Glomerular endothelial cell (primary cell): ENCODE measurements at places on chromosomes 7 and 10.

DNA sequence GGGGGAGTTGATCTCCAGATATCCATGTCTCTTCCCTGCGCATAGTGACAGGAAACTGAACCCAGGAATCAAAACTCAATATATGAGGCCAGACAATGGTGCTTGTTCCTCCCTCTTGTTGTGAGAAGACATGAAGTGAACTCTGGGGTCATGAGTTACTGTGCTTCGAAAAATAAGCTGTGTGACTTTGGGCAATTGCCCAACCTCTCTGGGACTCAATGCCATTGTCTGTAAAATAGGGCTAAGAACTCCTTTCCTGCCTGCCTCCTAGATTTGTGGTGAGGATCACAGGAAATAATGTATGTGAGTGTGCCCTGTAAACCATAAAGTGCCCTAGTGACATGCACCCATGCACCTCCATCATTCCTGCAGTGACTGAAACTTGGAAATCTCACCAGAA lies 48.4 kb downstream of the SYPL1 start:
- DNase-seq: no peak

- no peak for DNase-seq
These were observed 49.9 kb downstream of the TRIM24 start for GRCh38 chr7:138510003-138510402.

DNA sequence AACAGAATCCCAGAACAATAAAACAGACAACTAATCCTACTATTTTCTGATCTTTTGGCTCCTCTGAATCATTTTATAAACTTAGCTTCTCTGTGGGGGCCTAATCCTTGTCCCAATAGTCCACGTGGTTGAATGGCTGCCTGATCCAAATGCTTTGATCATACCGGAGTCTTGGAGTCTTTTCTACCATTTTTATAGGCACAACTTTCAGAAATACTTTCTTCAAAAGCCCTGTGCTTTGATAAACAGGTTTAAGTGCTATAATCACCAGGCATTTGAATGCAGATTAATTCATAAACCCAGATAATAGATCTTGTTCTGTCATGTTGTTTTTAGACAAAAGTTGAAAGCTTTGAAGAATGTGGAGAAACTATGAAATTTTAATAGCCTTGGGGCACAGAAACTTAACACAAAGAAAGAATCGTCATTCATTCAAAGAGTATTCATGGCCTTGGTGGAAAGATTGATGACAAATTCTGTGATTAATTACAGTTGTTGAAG lies 163.7 kb downstream of the AHR start:
- DNase-seq: no peak

DNA sequence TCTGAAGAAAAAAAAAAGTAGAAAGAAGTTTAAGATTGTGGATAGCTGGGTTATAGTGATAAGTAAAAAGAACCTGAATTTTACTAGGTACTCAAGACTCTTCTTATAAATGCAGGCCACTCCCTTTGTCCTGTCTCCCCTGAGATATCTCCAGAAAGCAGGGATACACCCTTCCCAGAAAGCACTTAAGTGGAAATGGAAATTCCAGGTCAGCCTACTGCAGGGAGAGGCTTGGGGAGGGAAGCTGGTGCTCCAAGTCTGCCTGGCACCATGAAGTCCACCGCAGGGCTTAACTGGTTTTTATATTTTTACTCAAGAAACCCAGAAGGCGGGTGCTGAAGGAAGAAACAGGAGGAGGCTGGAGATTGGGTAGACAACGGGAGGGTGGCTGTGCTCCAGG lies 162.3 kb downstream of the INHBA start:
- DNase-seq: no peak

- no peak for DNase-seq
These were observed 190.9 kb downstream of the DNAJB6 start for GRCh38 chr7:157527686-157528085.

DNA sequence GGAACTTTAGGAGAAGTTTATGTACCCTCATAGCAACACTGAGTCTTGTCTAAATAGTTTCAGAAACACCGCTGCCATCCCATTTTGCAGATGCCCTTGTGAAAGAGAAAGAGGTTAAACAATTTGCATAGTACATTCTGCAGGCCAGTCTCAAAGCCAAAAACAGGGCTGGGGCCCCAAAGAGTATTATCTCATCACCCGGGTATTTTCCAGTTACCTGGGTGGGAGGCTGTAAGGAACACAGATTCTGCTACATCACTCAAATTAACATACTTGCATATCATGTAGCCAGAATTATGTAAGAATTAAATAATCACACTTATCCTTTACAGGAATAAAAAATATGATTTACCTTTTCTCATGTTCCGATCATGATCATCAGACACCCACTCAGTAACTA lies 3.1 kb upstream of the FAM171A1 start:
- no peak for DNase-seq

GRCh38 chr7:74138945-74139843 lies 35.0 kb upstream of the EIF4H start:
- no peak for DNase-seq

DNA sequence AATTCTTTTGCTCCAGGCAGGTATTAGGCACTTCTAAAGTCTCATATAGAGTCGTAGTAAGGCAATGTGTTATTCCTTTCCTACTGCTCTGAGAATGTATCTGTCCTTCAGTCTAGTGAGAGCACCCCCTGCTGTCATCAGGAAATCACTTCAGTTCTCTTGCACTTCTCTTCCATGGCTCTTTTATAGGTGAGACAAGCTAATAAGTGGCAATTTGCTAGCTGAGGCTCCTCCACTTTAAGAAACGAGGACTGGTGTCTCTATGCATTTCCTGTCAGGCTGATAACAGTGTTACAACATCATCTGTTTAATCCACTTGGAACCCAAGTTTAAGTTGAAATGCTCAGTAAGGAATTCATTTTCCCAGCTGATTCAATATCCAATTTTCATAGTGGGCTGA lies 350.6 kb downstream of the TFEC start:
- peak; percentile 12 for DNase-seq

- no peak for DNase-seq
These were observed 14.6 kb downstream of the PALS2 start for GRCh38 chr7:24587853-24588252.

- no peak for DNase-seq
These were observed 164.2 kb downstream of the NXPH1 start for GRCh38 chr7:8597565-8597964.

DNA sequence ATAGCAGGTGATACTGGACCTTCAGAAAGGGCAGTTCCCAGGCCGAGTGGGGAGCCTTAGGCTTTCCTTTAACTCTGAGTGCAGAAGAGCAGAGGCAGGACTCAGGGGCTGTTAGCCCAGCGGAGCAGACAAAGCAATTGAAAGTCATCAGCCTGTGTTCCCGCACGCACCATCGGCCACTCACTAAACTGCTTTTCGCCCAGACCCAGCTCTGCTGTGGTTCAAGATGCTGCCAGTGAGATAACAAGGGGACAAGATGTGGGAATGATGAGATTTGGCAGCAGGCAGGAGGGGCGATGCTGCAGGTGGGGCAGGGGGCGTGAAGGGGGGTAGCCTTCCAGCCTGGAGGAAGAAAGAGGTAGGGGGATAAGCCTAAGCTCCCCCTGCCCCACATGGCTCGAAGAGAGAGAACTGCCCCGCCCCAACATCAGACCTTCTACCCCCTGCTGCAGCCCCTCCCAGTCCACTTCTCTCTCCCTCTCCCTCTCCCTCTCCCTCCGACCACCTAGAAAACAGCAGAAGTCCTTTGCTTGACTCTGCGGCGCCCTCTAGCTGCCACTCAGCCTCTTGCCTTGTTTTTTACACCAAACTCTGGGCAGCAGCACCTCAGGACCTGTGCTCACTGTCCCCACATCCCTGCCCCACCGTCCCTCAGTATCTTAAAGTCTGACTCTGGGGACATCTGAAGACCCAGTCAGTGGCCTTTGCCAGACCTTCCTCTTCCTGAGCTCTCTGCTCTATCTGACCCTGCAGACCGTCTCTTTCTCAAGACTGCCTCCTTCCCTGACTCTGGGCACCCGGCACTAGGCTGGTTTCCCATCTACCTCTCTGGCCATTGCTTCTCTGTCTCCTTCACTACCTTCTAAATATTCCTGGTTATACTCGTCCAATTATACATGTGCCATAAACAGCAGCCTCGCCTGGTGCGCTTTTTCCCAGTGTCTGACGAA lies 110.5 kb downstream of the C10orf105 start:
- DNase-seq: no peak

GRCh38 chr10:82910301-82910700 lies 1035.3 kb downstream of the NRG3 start:
- DNase-seq: no peak

DNA sequence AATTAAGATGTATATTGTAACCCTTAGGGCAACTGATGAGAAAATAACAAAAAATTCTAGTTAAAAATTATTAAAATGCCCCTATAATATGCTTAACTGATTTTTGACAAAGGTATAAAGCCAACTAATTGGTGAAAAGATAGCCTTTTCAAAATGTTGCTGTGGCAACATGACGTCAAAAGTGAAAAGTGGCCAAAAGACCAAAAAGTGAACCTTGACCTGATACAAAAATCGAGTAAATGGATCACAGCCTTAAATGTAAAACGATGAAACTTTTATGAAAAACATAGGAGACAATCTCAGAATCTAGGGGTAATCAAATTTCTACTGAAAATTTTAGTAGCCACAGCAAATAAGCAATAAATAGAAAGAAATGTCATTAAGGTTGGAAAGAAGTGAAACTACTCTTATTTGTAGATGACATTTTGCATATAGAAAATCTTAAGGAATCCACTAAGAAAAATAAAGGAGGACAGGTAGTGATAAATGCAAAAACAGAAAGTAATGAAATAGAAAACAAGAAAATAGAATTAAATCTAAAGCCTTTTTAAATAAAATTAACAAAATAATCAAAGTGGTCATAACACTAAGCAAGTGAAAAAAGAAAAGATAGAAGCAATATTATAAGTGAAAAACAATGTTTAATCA lies 285.6 kb downstream of the ADK start:
- no peak for DNase-seq

GRCh38 chr7:100968650-100969049 lies 715 bp upstream of the MUC12 start:
- no peak for DNase-seq

- no peak for DNase-seq
These were observed 51.3 kb upstream of the CAV2 start for GRCh38 chr7:116447966-116448839.

- peak; percentile 45 for DNase-seq
These were observed 933 bp downstream of the MDFIC start for GRCh38 chr7:114922652-114923402.
